ENCODE measurements at places on chromosomes 5 and 9. TPM values are rescaled to one million over a fixed set of nuclear protein-coding genes. Genes with fewer than 3 reads are reported as not detected.

The WDR38 gene
- not detected for total RNA-seq

The ARL14EPL gene
- total RNA-seq, result not detected

The ZNF483 gene
- 1.3 TPM for total RNA-seq

The IGIP gene
- total RNA-seq, result 19.3 TPM

The ADCY2 gene
- under 0.01 TPM for total RNA-seq

The LHX6 gene
- total RNA-seq, result not detected

The PCDHB4 gene
- total RNA-seq, result 0.68 TPM

The FAXDC2 gene
- total RNA-seq, result 13.6 TPM

The TMCO6 gene
- total RNA-seq, result 6.1 TPM

The LRRC70 gene
- total RNA-seq, result 1.3 TPM

The PCDHGA10 gene
- 7.5 TPM for total RNA-seq

The PCDHGC5 gene
- total RNA-seq, result 3.4 TPM

The GABRA6 gene
- not detected for total RNA-seq

The CKMT2 gene
- total RNA-seq, result 2.8 TPM

The ANXA2R gene
- 1.5 TPM for total RNA-seq

The SPATA31D4 gene
- not detected for total RNA-seq

The QSOX2 gene
- total RNA-seq, result 9.9 TPM

The GABRB2 gene
- under 0.01 TPM for total RNA-seq

The LMNB1 gene
- total RNA-seq, result 46.4 TPM

The TUSC1 gene
- total RNA-seq, result 7.1 TPM

The GABRP gene
- not detected for total RNA-seq

The TMEM232 gene
- 5.9 TPM for total RNA-seq

The SPATA31D1 gene
- total RNA-seq, result not detected

The SLC34A1 gene
- not detected for total RNA-seq

The ABO gene
- not detected for total RNA-seq

The PIP5K1B gene
- total RNA-seq, result 0.06 TPM

The ANGPTL2 gene
- 56.7 TPM for total RNA-seq

The F12 gene
- total RNA-seq, result 0.25 TPM

The GRM6 gene
- not detected for total RNA-seq

The CPLANE1 gene
- 16.8 TPM for total RNA-seq

The GLT6D1 gene
- not detected for total RNA-seq

The PLPP7 gene
- total RNA-seq, result 15.0 TPM

The RORB gene
- 11.6 TPM for total RNA-seq

The PCDHA1 gene
- total RNA-seq, result under 0.01 TPM

The GPBP1 gene
- total RNA-seq, result 59.6 TPM

The FOXD4 gene
- 0.06 TPM for total RNA-seq

The PRRT1B gene
- total RNA-seq, result not detected

The RELL2 gene
- 1.5 TPM for total RNA-seq

The HRCT1 gene
- 2.2 TPM for total RNA-seq

The SPINK1 gene
- not detected for total RNA-seq

The LCN12 gene
- 0.37 TPM for total RNA-seq

The DMRTA1 gene
- total RNA-seq, result 0.06 TPM

Data from aortic smooth muscle cell (primary cell).